ENCODE measurements at places on chromosomes 12 and 14.

DNA sequence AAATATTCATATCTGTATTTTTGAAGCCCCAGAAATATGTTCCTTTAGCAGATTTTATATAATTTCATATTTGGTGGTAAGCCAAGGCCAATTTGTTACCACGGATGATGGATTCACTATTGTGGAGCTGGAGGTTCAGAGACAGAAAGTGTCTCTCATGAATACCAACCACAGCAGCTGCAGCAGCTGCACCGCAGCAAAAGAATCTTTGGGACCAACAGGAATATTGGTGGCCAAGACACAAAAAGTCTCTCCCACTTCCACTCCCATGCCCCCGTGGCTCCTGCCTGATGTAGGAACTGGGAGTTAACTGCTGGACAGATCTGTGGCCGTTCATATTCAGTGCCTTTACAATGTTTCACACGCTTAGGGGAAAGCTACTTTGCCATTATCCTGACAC lies 155.3 kb downstream of the ADAMTS20 start:
- DNase-seq: no peak

DNA sequence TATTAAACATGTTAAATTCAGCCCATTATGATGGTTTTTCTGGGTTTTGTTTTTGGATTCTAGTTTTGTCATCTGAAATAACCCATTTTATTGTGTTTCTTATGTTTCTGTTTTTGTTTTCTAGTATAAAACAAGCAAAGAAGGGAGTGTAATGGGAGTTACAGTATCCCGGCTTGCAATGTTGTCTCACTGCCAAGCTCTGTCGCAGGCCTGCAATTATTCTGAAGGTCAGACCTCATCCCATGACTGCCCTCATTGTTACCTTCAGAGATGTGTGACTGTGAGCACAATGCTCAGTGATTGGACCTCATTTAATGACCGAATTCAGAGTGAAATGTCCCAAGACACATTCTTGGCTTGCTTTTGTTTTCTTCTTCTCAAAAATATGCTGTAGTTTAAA lies 73.0 kb upstream of the ATF1 start:
- no peak for DNase-seq

DNA sequence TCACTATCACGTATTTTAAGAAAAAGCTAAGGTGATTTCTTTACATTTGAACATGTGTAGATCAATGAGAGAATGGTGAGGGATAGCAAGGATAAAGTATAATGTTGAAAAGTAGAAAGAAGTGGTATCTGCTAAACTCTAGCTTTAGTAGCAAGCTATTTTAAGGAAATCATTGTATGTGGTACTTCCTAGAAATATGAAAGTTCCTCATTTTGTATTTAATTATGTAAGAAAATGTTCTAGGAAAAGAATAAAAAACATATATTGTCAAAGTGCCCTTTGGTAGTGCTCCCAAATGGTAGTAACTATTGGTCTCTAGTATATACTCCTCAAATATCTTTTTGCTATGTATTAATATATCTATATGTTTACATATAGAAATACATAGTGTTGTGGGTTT lies 35.7 kb downstream of the RAB21 start:
- no peak for DNase-seq

DNA sequence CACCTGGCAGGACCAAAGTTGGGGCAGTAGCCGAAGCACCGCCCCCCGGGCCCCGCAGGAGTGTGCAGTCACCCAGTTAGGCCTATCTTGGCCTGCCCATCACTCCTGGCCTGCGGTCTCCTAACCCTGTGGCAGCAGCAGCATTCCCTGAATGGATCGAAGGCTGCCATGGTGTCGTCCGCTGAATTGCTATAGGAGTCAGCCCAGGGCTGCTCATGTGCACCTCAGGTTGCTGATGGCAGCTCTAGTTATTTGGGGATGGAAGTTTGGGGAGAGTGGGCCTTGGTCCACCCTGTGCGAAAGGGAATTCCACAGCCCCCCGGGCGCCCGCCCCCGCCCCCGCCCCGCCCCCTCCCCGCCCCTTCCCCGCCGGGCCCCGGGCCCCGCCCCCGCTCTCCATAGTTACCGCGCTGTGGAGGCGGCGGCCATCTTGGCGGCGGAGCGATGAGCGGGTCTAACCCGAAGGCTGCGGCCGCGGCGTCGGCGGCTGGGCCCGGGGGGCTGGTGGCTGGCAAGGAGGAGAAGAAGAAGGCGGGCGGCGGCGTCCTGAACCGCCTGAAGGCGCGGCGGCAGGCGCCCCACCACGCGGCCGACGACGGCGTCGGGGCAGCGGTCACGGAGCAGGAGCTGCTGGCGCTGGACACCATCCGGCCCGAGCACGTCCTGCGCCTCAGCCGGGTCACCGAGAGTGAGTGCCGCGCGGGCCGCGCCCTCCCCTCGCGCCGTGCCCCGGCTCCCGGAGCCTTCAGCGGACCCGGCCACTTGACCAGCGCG lies at the start of gene UNC119B:
UNC119B (plus strand) TSS at position 428 of the 774 bp plus-strand sequence; CDS start at position 445, 17 bp downstream.
- peak; percentile 23 for DNase-seq

GRCh38 chr14:73462048-73462715 lies 3.8 kb upstream of the NUMB start:
- peak; percentile 77 for DNase-seq

- DNase-seq: no peak
Observed at GRCh38 chr12:9634969-9635754, 27.4 kb upstream of the KLRB1 start.

- no peak for DNase-seq
Observed at GRCh38 chr12:103877288-103877687, 36.3 kb upstream of the NT5DC3 start.

DNA sequence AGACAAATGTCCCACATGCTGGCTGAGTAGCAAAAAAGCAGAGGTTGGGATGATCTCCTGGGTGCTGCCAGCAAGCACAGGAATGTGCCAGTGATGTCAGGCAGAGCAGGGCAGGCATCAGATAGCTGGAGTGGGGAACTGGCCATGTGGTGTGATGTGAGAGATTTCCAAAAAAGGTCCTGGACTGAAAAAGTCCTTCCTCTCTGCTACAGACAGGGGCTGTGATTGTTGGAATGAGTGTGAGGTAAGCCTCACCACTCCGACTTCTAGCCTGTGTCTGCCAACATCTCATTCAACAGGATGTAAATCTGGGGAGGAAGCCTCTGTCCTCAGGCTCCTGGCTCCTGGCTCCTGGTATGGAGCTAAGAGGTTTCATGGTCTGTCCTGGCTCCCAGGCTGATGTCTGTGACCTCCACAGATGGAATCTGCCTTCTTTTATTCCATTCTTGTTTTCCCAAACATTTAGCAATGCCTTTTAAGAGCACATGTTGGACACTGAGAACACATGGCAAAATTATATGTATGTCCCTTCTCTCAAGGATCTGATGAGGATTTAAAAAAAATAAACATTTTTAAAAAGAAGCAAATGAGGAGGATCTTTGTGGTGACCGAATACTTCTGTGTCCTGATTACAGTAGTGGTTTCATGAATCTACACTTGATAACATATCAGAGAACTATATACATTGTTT lies 50.1 kb upstream of the STK38L start:
- DNase-seq: no peak

DNA sequence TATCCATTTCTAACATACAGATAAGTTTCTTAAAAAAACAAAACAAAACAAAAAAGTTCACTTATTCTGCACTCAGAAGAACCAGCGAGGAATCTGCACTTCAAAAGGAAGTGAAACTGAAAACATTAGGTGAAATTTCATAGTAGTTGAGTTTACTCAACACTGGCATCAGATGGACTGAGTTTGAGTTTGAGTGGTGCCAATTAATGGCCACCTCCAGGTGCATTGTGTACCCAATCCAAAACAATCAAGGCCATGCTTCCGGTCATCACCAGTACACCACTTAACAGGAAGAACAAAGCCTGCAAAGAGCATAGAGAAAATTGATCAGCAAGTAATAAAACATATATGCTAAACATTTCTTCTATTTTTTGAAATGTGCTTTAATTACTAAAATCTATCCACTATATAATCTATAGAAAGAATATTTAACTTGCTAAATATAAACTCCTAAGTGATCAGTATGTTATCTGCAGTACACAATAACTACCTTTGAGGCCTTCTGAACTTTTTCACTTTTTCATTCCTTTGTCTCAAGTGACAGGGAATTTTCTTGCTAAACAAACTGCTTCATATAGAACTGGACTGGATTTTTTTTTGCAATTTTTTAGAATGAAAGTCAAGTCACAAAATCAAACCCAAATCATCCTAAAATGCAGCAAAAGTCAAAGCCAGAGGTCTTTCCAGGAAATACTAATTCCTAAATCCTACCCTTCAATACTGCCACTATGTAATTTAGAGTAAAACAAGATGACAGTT lies 11.5 kb downstream of the SLC38A2 start:
- DNase-seq: no peak

GRCh38 chr12:65838330-65838976 lies 14.2 kb downstream of the HMGA2 start:
- DNase-seq: no peak

DNA sequence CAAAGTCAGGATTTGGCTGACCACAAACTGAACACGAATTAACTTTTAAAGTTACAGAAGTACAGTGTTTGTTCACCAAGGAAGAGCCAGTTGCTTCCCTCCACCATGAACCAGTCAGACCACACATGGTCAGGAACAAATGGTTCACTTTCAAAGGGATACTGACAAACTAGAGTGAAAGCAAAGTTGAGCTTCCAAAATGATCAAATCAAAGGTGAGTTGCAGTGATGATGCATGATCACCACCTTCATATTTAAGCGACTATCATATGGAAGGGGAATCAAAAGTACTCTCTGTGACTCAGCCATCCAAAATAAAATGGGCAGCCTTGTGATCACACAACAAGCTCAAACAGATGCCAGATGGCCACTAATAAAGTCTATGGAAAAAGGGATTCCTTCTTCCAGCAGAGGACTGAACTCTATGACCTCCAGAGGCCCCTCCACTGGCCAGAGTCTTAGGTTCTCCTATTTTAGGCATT lies 13.1 kb downstream of the NT5DC3 start:
- no peak for DNase-seq

DNA sequence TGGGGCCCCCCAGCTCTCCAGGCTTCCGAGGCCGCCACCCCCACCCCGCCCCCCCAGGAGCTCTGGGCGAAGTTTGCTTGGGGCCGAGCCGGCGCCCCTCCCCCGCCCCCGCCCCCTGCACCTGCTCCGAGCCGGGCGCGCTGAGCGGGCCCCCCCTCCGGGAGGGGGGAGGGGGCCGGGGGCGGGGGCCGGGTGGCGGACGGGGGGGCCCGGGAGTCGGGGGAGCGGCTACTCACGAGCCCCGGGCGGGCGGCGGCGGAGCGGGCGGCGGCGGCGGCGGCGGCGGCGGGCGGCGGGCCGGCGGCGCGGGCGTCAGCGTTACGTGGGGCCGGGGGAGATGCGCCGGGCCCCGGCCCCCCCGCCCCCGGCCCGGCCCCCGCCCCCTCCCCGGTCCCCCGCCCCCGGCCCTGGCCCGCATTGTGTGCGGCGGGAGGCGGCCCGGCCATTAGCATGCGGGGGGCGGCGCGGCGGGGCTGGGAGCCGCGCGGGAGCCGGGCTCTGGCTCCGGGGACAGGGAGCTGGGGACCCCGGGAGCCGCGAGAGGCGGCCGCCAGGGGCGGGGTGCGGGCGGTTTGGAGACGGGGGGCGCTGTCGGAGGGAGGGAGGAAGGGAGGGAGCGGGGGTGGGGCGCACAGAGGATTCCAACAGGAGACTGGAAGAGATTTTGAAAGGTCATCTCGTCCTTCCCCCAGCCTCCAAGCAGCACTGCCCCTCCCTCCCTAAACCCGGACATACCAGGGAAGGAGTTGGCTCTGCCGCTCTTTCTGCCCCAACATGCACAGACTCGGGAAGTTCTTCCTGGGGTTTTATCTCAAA lies at the start of gene ZNF219:
ZNF219 (minus strand) TSS at position 580 of the 816 bp plus-strand sequence. CDS start 5,064 bp downstream, outside the sequence.
- peak; percentile 37 for DNase-seq

DNA sequence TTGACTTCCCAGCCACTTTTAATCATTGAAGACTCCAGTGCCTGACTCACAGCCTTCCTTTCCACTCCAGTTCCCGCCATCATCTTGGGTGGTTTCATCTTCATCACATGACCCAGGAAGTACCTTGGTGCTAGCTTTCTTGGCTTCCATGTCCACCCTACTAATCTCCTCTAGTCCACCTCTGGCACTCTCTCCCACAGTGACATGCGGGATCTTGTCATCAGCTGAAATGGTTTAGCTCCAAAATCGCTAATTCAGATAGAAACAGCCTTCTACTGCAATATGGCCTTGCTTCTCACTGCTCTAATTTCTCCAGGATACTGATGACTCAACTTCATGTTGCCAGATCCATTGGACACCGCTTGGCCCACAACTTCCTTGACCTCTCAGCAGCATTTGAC lies 24.5 kb downstream of the WDR20 start:
- DNase-seq: no peak

- no peak for DNase-seq
Observed at GRCh38 chr12:47818467-47819137, 1.1 kb downstream of the HDAC7 start.

DNA sequence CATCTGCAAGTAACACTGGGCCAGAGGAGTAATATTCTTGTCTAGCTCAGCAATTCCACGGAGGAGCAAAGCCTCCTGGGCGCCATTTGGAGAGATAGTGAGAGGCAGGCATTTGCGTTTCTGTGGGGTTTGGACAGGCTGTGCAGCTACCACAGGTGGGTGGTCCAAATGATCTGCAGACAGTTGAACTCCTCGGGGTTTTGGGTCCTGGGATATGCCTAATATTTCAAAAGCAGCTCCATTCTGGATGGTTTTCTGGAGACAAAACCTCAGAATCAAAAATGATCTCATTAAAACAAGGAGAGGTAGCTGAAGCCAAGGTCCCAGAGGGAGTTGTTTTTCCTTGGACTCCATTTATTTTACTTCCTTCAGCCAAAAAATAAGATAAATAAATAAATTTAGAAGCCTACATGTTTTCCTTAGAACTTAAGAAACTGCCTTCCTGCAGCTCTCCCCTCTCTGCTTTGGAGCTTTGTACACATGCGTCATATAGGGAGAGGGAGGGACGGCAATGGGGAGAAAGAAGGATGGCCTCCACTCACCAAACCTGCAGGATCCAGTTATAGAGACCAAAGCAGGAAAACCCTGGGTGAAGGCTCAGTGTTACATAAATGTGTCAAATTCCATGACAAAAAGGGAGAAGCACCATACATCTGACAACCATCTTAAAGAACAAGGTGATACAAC lies 227.3 kb upstream of the DAAM1 start:
- no peak for DNase-seq

DNA sequence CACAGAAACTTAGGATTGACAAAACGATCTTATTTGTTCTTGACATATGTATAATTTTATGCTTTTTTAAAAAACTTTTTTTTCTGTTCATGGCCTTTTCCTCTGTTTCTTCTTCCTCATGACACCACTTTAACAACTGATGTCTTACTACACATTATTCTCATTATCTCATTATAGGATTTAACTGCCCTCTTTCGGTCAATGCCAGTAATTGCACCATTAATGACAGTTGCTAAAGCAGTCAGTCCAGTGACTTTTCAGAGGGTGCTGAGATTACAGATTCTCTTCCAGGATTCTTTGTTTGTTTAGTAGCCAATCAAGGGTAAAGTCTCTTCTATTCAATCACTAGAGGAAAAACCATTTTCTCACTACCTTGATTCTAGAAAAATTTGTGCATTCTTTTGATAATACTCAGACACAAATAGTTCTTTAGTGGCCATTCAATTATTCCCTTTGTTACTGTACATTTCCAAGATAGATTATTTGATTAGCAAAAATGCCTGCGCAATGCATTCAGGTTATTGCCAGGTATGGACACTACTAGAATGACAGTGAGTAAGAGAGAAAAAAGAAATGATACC lies 50.1 kb downstream of the KLRG1 start:
- DNase-seq: peak; percentile 50
